ENCODE measurements at places on chromosomes 7 and 10.

DNA sequence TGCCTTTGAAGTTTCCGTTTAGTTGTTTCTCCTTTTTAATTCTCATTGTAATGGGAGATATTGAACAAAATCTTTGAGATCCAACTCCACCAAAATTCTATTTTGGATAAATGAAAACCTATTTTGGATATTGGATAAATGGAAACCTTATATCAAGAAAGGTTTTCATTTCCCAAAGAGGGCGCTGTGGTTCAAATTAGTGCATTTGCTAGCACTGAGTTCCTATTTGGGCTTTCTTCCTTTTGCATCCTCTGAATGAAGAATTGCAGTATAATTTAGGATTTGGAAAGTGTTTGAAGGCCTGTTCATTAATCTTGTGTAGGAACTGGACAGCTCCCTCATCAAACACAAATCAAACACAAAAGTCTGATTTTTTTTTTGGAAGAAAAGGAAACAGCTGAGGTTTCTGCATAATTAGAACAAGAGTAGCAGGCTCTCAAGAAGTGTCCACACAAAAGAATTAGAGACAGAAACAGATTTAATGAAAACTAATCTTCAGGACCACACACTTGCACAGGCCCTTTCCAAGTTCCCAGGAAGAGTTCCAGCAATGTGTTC, 80.8 kb upstream of the KLF14 start:
- no peak for DNase-seq

GRCh38 chr10:66792441-66792840, 133.4 kb upstream of the LRRTM3 start:
- DNase-seq, result no peak

DNA sequence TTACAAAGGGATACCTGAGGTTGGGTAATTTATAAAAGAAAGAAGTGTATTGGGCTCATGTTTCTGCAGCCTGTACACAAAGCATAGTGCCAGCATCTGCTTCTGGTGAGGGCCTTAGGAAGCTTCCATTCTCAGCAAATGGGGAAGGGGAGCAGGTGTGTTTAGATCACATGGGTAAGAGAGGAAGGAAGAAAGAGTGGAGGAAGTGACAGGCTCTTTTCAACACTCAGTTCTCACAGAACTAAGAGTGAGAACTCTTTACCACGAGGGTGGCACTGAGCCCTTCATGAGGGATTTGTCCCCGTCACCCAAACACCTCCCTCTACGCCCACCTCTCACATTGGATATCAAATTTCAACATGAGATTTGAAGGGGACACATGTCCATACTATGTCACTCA, 506 bp upstream of the FAM170B start:
- no peak for DNase-seq

GRCh38 chr10:101841826-101842225, 1.8 kb downstream of the KCNIP2 start:
- DNase-seq, result no peak

- DNase-seq, result no peak
These were observed 631.1 kb upstream of the MBL2 start for GRCh38 chr10:53403688-53404087.

- no peak for DNase-seq
These were observed 465.0 kb upstream of the KLF6 start for GRCh38 chr10:4249841-4250586.

DNA sequence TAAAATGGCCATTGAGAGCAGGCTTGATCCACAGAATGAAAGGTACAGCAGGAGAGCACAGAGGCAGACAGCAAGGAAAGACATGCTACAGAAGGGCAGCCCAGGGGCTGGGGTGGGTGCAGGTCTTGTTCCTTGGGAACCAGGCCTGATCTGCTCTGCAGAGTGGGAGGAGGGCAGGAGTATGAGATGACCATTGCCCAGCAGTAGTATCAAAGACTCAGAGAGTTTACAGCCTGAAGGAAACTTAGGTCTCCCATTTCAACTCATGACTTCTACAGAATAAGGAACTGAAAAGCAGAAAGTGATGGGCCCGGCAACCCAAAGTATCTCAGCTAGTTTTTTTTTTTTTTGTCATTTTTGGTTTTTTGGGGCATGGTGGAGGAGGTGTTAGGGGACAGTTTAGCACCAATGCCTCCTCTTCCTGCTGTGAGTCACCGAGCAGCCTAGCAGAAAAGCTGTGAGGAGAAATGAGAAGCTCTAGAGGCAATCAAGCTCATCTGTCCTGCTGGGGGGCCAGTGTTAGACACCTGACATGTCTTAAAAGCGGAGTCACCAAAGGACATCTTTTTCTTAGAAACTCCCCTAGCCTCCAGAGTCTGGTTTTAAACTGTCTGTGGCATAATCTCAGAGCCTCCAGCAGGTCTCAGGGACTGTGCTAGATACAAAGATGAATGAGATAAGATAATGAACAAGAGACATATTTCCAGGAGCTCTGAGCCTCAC, 34.3 kb upstream of the HERPUD2 start:
- no peak for DNase-seq

DNA sequence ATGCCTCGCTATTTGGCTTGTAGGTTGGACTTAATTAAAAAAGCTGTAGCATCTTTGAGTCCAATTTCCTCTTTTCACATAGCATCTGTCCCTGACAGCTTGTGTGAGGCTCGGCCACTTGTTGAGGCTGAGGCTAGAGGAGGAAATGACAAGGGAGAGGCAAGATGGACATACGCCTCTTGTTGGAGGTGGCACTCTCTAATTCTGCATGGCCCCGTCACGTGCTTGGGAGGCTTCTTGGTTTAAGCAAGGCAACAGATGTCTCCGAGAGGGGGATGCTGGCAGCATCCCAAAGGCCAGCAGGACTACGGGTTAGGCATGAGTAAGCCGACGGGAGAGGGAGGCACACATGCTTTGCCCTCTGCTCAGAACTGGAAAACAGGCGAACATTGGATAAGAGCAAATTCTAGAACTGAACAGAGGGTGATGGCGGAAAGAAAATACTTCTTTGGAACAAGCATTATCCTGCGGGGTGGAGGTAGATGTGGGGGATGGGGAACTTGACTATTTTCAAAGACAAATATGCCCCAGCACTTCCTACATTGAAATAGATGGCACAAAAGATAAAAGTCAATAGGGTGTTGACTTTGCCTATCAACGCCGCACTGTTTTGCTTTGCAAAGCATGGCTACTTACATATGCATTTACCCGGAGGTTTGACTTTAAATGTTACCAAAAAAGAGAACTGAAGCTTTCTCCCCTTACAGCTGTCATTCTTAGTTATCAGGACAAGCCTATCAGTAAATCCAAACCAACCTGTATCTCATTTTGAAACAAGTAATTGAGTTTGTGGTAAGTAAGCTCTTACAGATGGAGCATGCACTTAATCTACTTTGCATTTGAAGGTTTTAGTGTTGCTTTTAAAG, 94.8 kb downstream of the CHN2 start:
- DNase-seq, result no peak

GRCh38 chr7:49527182-49527581, 246.3 kb upstream of the VWC2 start:
- no peak for DNase-seq

DNA sequence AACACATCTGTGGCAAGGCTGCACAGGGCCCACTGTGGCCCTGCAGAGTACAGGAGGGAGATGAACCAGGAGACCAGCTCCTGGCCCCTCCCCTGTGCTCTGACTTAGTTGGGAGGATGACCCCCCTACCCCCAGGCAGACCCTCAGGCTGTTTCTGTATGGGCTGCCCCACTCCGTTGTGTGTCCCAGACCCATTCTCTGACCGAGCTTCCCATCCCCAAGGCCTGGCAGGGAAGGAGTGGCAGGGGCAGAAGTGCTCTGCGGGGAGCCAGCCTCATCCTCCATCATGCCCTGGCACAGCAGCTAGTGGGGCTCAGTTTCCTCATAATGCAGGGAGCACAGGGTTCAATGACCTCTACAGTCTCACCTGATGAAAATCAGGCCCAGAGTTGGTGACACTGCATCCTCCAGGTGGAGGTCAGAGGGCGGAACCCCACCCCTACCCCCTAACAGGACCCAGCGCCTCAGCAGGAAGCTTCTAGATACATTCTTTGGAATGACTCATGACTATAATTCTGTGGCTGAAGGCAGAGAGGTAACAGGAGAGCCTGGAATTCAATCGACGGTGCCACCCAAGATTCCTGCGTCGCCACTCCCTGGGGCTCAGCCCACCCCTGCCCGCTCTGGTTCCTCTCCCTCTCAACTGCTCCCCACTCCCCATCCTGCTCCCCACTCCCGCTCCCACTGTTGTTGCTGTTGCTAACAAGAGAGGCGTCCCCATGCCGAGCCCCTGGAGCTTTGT, 18.2 kb downstream of the PODXL start:
- DNase-seq, result no peak

DNA sequence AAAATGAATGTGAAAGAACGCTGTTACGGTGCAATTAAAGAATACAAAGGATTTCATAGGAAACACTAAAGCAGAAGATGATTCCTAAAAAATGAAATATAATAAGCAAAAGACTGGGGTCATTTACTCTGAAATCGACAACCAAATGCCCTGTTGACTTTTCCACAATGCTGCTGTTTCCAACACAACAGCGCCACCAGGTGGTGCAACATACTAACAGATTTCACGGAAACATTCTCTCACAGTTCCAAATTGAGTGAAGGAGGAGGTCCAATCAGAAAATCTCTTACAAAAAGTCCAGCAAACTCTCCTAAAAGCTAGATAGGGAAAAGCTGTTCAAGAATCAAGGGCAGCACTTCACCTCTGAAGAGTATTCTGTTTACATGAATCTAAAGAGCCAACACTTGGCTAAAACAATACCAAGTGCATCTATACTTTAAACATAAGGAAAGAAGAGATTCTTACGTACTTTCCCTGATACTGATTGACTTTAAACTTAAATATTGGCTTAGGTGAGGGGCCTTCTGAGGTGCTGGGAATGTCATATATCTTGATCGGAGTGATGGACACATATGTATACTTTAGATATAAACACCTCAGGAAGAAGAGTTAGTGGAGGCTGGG, 55.9 kb downstream of the UPF2 start:
- DNase-seq, result peak; percentile 49

Data from hypothalamus (tissue), 51 donors.